ENCODE measurements at places on chromosomes 5 and 9. TPM values are rescaled to one million over a fixed set of nuclear protein-coding genes. Genes with fewer than 3 reads are reported as not detected.

WNK2 gene
- not detected for total RNA-seq

FBN2 gene
- total RNA-seq: 0.25 TPM

TRIM7 gene
- 3.5 TPM for total RNA-seq

PCDHGA11 gene
- total RNA-seq: not detected

TRPM6 gene
- 0.26 TPM for total RNA-seq

ECSCR gene
- total RNA-seq: not detected

FBXO10 gene
- 2.6 TPM for total RNA-seq

HTR1A gene
- not detected for total RNA-seq

PCDHAC2 gene
- not detected for total RNA-seq

PTPN3 gene
- total RNA-seq: not detected

CDKN2A gene
- 4.9 TPM for total RNA-seq

SLCO4C1 gene
- 0.13 TPM for total RNA-seq

PLPP7 gene
- total RNA-seq: not detected

FAM81B gene
- 3.6 TPM for total RNA-seq

SHISAL2B gene
- not detected for total RNA-seq

ARHGEF39 gene
- total RNA-seq: 1.6 TPM

SPATA31C1 gene
- not detected for total RNA-seq

TAF11L6 gene
- total RNA-seq: not detected

PCDHGB1 gene
- total RNA-seq: not detected

PHF24 gene
- not detected for total RNA-seq

GRAMD2B gene
- total RNA-seq: 8.3 TPM

GNA14 gene
- not detected for total RNA-seq

AQP3 gene
- total RNA-seq: 206 TPM

PROB1 gene
- total RNA-seq: 0.57 TPM

SLC6A3 gene
- not detected for total RNA-seq

TEX48 gene
- not detected for total RNA-seq

GABRA1 gene
- total RNA-seq: 0.10 TPM

CDH9 gene
- not detected for total RNA-seq

BTNL3 gene
- total RNA-seq: not detected

FOXD4L5 gene
- 0.13 TPM for total RNA-seq

TMEM252 gene
- total RNA-seq: not detected

PRRC1 gene
- total RNA-seq: 38.5 TPM

IRX2 gene
- not detected for total RNA-seq

ST6GALNAC4 gene
- total RNA-seq: 22.1 TPM

DOCK8 gene
- total RNA-seq: 160 TPM

C5 gene
- total RNA-seq: 1.9 TPM

OTULINL gene
- total RNA-seq: 31.4 TPM

ASPN gene
- not detected for total RNA-seq

SLC44A1 gene
- 14.9 TPM for total RNA-seq

PRUNE2 gene
- not detected for total RNA-seq
